A549 (cell line): ENCODE measurements at places on chromosomes 5 and 9.

- DNase-seq = no peak
These were observed 28.6 kb upstream of the SELENOP start for GRCh38 chr5:42840269-42840668.

- DNase-seq = no peak
These were observed 546.9 kb upstream of the C9orf72 start for GRCh38 chr9:28120184-28120583.

GRCh38 chr9:8713811-8714165 is 914.2 kb upstream of the DMAC1 start:
- DNase-seq = no peak

GRCh38 chr5:21931116-21931515 is 922.0 kb downstream of the CDH12 start:
- DNase-seq = no peak

GRCh38 chr5:79850941-79851340 is 140.1 kb downstream of the MTX3 start:
- no peak for DNase-seq

DNA sequence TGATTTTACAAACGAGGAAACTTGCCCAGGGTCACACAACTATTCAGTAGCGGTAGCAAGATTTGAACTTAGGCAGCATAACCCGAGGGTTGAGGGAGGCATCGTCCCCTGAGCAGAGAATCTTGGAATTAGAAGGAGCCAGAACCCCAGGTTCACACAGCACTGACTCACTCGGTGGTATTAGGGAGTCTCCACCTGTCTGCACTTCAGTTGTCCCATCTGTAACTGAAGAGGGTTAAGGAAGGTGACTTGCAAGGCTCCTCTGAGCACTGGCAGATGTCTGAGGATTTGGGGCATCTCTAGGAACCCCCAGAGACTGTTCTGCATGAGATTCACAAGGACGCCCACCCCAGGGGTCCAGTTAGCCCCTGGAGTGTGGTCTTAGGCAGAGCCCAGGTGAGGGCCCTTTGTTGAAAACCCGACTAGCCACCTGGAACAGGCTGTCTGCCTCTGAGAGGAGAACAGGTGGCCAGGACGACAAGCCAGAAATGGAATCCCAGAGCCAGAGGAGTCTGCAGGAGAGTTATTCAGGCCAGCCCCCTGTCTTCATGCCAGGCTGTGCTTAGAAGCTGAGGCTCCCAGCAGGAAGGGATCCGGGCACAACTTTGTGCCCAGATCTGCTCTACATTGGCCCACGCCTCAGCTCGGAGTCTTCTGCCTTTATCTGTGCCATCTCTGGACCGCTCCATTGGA is 50.0 kb upstream of the ORM1 start:
- no peak for DNase-seq

GRCh38 chr9:35664531-35665470 is at the start of gene ARHGEF39:
TSS of gene ARHGEF39 (minus strand) at chr9:35665195. CDS start at chr9:35665169, 26 bp downstream.
- DNase-seq = peak; percentile 94

DNA sequence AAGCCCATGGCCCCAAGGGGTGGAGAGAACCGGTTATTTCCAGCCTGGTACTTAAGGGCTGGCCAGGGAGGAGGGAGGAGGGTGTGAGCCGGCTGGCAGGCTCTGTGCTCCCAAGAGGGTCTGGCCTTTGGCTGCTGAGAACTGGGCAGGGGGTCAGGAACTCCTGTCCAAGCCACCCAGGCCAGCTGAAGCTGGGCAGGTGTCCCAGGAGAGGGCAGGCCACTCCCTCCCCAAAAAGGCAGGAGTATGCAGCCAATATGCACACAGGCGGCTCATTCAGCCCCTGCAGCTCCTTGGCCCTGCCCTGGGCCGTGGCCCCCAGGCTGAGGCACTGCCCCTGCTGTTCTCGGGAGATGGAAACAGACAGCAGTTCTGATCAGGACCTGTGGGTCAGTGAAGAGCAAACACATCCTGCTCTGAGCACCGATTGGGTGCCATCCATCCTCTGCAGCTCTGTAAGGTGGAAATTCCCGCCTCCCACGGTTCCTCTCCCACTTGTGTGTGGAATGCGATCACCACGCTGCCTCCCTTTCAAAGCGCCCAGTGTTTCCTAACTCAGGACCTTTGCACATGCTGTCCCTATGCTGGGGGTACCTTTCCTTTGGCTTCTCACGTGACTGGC is 17.1 kb upstream of the KIF12 start:
- DNase-seq = no peak

DNA sequence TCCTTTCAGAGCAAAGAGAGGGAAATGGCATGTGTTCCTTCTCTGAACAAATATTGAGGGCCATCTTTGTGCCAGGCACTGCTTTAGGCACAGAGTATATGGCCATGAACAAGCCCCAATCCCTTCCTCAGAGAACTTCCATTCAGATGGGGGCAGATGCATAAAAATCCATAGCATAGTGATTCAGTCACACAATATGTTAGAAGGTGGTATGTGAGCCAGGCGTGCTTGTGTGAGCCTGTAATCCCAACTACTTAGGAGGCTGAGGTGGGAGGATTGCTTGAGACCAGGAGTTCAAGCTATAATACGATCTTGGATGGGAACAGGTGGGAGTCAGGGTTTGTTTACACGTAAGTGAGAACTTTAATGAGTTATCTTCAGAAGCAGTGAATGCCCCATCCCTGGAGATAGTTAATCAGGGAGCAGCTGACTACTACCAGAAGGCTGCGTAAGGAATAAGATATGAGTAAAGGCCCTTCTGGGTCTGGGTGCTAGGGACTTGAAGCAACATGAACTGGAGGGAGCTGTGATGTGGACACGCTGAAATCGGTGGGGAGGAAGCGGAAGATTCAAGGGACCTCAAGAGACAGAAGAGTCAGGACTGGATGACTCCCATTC is 27.1 kb downstream of the NANS start:
- no peak for DNase-seq

- DNase-seq = no peak
These were observed 115.7 kb downstream of the TLE1 start for GRCh38 chr9:81573415-81574321.

- DNase-seq = no peak
These were observed 51.4 kb upstream of the EPB41L4B start for GRCh38 chr9:109372246-109372645.
